CD4-positive, alpha-beta T cell treated with Interleukin-10 for 1 hour (primary cell): ENCODE measurements at places on chromosomes 1 and 21.

DNA sequence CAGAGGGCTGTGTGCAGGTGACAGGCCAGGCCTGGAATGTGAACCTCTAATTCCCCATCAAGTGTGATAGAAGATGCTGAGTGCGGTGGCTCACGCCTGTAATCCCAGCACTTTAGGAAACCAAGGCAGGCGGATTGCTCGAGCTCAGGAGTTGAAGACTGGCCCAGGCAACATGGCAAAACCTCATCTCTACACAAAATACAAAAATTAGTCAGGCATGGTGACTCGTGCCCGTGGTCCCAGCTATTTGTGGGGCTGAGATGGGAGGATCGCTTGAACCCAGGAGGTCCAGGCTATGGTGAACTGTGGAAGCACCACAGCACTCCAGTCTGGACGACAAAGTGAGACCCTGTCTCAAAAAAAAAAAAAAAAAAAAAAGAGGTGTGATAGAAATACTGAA is 40.1 kb upstream of the PUM1 start:
- no peak for DNase-seq

GRCh38 chr1:179709841-179710329 is 33.2 kb upstream of the FAM163A start:
- peak; percentile 72 for DNase-seq

DNA sequence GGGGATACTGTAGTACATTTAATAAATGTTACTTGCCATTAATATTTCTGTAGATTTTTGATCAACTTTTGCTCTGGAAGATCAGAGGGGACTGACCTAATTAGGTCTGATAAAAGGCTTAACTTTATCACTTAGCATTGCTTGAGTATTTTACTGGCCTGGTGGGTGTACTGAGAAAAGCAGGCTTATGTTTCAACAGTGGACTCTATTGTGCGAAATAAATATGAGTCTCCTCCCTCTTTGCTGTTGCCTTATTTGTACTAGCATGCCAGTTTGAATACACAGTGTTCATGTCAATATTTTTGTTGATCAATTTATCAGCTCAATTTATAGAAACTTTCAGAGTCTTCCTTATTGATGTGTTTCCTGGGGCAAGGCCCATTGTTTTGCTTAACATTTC is 49.1 kb downstream of the EBNA1BP2 start:
- DNase-seq, result no peak

GRCh38 chr1:183223467-183223866 is 37.4 kb downstream of the LAMC2 start:
- DNase-seq, result no peak

DNA sequence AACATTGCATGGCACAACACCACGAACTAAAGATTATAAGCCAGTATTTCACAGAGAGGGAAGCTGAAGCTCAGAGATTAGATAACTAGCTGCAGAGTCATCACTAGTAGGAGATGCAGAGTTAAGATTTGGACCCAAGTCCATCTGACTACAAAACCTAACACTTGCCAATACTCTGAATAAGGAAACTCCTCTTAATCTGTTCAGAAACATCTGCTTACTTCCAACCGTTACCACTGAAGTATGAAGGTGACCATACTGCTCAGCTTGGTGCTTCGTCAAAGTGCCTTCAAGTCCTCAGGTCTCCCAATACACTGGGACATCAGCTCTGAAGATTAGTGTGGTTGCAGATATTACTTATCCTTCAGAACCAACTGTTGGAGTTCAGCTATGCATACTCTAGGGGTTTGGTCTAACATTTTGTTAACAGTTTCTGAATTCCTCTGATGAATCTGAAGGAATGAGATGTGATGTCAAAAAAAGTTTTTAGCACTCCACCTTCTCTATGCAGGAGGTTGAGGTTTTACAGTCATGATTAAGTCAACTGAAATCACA is 179.6 kb downstream of the TPR start:
- no peak for DNase-seq

- DNase-seq, result no peak
These were observed 173.6 kb upstream of the CSF3R start for GRCh38 chr1:36656271-36656670.

- no peak for DNase-seq
These were observed 298.3 kb downstream of the GPATCH2 start for GRCh38 chr1:217332431-217333065.

DNA sequence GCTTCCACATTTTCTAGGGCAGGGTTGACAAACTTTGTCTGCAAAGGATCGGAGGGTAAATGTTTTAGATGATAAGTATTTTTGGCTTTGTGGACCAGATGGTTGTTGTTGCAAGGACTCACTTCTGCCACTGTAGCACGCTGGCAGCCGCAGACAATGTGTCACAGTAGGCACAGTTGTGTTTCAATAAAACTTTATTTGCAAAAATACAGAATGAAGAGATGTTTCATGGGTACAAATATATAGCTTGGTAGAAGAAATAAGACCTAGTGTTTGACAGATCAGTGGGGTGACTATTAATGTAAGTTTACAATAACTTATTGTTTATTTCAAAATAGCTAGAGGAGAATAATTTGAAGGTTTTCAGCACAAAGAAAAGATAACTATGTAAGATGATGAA is 127.8 kb downstream of the GRIK3 start:
- no peak for DNase-seq

GRCh38 chr1:243742819-243743218 is 107.2 kb downstream of the AKT3 start:
- DNase-seq, result no peak

GRCh38 chr1:216997069-216997468 is 273.8 kb upstream of the ESRRG start:
- DNase-seq, result no peak

DNA sequence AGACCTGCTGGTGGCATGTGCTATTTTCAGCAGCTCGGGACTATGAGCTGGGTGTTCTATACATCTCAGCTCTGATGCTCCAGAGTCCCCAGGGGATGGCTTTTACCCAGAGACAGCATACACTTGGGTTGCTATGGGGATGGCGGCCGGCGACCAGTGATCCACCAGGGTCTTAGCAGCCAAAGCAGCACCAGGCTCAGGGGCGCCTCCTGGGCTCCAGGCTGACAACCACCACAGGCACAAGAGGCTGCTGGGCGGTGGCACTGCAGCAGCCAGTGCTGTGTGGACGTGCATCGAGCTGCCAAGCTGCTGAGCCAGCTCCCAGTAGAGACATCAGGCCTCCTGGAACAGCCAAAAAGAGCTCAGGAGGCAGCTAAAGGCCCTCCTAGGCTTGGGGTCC is 37.6 kb upstream of the CLSTN1 start:
- no peak for DNase-seq

DNA sequence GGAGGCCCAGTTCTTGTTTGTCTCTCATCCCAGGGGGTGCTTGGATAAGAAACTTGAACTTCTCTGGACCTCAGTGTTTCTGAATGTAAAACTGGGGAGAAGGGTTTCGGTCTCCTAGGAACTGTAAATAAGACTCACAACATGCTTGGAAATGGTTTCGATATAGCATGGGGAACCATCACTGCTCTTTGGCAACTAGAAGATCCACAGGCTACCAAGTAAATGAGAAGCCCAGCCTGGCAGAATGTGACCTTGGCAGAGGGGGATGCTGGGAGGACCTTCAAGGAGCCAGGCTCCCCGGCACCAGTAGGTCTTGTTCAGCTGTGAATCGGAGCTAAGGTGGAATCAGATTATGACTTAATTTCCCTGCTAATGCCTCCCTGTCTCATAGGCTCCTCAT is 3.7 kb downstream of the ARL8A start:
- DNase-seq, result no peak

GRCh38 chr1:20458717-20459116 is 27.3 kb downstream of the CAMK2N1 start:
- no peak for DNase-seq

DNA sequence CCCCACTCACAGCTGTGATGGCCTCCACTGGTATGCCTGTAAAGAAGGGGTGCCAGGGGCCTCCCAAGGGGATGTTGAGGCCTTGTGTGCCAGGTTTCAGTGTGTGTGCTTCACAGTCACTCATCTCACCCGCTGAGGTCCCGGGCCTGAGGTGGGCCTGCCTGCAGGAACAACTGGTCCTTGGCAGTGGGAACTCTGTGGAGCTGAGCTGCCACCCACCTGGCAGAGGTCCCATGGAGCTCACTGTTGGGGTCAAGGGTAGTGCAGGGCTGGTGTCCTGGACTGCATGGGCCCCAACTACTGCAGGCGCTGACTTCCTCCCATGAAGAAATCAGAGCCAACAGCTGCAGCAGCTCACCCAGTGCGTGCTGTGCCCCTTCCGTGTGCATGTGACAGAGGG is 17.3 kb upstream of the ZNF678 start:
- no peak for DNase-seq

GRCh38 chr1:163069142-163069541 is at the start of gene RGS4:
TSS of gene RGS4 (plus strand) at chr1:163069361. CDS start at chr1:163069485, 124 bp downstream.
- DNase-seq, result no peak

DNA sequence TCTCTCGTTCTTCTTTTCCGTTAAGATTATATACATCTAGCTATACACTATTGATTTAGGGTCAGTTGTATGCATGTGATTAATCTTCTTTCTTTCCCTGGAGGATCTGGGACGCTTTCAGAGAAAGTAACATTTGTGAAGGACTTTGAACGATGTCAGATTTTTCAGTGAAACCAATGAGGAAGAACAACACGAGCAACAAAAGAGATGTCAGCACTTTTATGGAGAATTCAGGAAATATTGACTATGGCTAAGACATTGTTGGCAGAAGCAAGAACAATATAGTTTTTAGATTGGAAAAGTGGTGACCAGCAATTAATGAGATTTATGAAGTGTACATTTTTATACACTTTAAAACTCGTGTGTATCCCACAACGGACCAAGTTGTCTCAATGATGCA is 355.5 kb downstream of the TGFB2 start:
- DNase-seq, result no peak

GRCh38 chr1:208231881-208232661 is 12.1 kb downstream of the PLXNA2 start:
- no peak for DNase-seq

DNA sequence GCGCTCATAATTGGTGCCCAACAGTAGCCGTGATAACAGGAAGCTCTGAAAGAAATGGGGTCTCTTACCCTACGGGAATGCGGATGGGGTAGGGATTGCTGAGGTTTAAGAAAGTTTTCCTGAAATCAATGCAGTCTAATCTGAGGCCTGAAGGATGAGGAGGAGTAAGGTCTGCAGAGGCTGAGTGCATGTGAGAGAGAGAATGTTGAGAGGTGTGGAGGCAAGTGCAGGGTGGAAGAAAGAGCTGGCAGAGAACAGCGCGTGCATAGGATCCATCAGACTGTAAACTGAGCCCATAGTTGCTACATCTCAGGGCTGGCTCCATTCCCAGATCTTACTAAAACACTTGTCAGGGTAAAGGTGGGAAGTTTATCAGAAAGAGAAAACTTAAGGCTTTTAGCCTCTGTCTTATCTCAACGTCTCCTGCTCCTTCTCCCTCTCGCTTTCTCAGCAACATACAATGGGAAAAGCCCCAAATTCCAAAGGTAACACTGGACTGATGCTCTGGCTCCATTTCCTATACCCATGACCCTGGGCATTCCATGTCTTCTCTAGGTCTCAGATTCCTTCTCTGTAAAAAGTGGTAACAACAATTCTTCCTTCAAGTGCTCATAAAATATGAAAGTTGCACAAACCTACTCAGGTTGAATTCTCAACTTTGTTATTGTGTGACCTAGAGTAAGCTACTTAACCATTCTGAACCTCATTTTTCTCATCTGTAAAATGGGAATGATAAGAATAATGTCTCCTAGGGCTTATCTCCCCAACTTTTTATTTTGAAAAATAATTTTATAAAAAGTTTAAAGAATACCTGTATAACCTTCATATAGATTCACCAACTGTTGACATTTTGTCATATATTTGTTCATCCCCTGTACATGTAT is 75.2 kb downstream of the SH3GLB1 start:
- DNase-seq, result no peak

DNA sequence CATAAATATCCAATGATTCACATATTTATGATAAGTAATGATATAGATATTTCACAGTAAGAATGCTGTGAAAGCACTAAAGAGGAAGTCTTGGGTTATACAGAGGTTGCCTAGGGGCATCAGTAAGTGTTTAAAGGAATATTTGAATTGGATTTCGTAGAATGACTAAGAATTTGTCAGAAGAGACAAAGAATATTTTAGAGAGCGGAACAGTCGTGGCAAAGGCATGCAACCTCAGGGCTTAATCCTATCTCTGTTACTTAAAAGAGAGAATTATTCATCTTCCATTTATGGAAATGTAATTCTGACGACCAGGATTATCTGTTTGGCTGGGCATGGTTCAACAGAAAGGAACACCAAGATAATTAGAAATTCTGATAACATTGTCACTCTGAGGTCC is 171.9 kb upstream of the NR5A2 start:
- DNase-seq, result no peak

- DNase-seq, result no peak
These were observed 8.5 kb upstream of the ERG start for GRCh38 chr21:38506661-38507281.

DNA sequence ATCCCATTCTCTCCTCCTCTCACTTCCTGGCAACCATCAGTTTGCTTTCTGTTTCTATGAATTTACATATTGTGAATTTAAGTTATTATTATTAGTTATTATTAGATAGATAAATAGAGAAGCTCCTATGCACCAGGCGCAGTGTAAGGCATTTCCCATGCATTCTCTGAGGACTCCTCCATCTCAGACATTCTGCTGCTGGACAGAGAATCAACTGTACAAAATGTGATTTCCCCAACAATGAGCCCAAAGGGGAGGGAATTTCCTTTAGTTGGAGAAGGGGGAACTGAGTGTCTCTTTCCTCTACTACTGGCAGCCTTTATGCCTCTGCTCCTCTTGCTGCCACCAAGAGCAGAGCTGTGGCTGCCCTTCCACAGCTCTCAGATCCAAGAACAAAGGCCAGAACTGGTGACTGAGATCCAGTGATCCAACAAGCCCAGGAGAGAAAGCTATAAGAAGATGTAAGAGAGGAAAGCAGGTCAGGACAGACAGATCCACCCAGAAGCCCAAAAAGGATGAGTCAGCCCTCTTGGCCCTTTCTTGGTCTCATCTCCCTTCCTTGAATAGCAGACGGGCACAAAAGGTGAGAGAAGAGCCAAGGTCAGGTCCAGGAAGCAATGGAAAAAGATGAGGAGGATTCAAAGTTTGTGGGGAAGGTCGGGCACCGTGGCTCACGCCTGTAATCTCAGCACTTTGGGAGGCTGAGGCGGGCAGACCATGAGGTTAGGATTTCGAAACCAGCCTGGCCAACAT is 3.5 kb upstream of the IVL start:
- no peak for DNase-seq
